Germinal center (tissue), 1 donor: ENCODE measurements at places on chromosomes 6 and 20.
A peak's percentile ranks its signal among the peaks of the same experiment; 100 is the strongest.

DNA sequence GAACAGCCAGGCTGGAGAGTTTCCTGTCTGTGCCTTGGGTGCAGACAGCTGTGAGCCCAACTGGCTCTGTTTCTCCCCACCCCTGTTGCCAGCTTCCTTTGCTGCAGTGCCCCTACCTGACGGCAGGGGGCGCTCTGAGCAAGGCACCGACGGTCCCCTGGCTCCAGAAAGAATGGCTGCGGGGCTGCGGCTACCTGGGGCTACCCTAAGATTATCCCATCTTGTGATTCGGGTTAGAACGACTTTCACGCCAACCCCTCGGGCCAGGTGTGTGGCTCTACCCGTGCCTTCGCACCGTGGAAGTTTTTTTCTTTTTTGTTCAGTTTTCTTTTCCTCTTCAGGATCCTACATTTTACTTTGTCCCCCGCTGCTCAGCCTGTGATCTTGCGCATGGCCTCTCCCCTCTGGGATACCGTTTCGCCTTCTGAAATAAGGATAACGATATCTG is 33.4 kb upstream of the AAR2 start:
- peak; percentile 86 for DNase-seq

DNA sequence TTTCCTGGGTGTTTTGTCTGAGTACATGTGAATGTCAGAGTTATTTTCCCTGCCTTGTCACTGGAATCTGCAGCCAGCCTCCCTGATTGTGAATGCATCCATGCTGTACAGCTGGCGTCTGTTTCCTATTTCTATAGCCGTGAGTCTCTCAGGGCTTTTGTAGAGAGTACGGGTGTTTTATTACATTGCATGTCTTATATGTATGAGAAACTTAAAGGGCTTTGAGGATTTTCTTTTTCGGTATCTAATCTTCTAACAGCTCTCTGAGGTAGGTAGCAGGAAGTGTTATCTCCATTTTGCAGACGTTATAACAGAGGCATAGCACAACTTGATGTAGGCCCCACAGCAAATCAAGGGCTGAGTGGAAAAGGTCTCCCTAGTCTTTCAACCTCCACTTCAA is 272.9 kb downstream of the PRL start:
- DNase-seq = no peak

- no peak for DNase-seq
These were observed 507.8 kb downstream of the CD83 start for GRCh38 chr6:14625173-14625895.

DNA sequence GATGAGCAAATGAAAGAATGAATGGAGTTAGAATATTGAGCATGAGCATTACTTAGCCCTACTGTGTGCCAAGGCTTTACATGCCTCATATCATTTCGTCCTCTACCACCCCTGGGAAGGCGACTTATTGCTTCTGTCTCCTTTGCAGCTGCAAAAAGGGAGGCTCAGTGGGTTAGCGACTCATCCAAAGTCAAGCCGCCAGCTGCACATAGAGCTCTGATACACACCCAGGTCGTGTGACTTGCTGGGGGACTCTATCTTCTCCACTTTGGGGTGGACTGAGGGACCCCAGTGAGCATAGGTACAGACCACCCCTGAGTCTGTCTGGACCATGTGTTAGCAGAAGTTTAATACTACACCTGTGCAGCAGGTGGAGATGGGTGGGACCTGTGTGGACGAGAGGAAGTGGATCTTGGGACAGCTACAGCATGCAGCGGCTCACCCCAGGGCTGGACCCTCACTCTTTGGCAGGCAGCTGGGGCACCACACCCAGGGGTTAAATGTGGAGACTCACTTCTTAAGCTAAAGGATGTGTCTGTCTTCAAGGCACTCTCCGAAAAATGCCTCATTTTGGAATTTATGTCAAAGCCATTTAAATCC is 36.2 kb upstream of the ANGPT4 start:
- no peak for DNase-seq

GRCh38 chr20:53643031-53643832 is 49.6 kb upstream of the ZNF217 start:
- peak; percentile 44 for DNase-seq

- no peak for DNase-seq
These were observed 32.0 kb downstream of the KIAA0319 start for GRCh38 chr6:24614043-24614420.

DNA sequence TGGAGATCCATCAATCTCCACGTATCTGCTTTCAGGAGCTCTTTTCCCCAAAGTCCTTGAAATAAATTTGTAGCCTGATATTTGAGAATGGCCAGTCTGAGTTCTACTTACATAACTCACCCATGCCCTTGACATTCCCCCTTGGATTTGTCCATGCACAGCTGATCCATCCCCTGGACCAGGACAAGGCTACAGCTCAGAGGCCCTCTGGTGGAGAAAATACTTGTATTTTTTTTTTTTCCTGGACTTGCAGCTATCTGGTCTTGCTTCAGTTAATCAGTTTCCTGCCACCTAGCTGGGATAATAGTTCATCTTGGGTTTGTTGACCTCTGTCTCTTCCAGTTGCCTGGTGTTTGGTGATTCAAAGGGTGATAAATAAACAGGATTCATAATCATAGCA is 467.6 kb downstream of the DHX35 start:
- DNase-seq = no peak
